CD8-positive, alpha-beta T cell (primary cell): ENCODE measurements at places on chromosomes 6 and 20. TPM values are rescaled to one million over a fixed set of nuclear protein-coding genes. Genes with fewer than 3 reads are reported as not detected.

GRCh38 chr20:14214046-14214445 is 123.4 kb downstream of the FLRT3 start:
- no peak for DNase-seq

DNA sequence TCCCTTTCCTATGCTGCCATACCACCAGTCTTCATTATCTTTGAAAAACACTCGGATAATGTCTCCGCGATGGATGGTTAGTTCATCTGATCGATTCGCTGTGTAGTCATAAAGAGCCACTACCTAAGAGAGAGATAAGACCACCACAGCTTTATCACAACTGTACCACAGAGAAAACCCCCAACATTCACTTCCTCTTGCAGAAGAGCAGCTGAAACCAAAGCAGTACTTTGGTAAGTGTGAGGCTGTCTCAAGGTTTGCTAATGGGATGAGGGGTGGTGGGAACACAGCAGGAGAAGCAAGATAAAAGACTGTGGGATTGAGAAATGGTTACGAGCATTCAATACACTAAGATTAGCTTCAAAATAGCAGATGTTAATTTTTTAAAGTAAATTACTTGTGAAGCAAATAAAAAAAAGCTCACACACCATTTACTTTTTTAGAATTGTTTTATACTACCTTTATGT is 142.1 kb downstream of the MYB start:
- DNase-seq: no peak

DNA sequence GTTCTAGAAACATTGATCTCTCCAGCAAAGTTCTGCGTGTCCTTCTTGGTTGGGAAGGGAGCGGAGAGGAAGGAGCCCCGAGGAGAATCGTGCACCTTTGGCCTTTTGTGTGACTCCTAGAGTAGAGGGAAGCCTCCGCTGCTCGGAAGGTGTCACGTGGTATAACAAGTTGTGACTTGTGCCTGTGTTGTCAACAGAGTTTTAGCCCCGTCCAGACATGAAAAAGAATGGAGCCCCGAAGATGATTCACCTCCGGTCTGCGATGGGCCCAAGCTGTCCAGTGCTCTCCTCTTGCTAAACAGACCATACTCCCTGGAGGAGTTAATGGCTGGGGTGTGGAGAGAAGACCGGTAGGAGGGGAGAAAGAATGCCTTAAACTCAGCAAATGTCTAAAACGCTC is 7.0 kb downstream of the EYA2 start:
- DNase-seq: no peak

DNA sequence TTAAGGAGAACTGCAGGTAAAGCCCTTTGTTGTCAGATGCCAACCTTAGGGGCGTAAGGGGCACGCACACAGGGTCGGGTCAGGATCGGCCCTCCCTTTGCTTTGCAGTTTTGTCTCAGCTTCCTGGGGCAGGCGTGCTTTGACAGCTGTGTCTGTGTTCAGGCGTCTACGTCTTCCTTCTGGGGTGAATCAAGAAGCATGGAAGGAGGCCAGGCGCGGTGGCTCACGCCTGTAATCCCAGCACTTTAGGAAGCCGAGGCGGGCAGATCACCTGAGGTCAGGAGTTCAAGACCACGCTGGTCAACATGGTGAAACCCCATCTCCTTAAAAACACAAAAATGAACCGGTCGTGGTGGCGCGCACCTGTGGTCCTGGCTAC is 1.3 kb downstream of the ZGPAT start:
- no peak for DNase-seq

DNA sequence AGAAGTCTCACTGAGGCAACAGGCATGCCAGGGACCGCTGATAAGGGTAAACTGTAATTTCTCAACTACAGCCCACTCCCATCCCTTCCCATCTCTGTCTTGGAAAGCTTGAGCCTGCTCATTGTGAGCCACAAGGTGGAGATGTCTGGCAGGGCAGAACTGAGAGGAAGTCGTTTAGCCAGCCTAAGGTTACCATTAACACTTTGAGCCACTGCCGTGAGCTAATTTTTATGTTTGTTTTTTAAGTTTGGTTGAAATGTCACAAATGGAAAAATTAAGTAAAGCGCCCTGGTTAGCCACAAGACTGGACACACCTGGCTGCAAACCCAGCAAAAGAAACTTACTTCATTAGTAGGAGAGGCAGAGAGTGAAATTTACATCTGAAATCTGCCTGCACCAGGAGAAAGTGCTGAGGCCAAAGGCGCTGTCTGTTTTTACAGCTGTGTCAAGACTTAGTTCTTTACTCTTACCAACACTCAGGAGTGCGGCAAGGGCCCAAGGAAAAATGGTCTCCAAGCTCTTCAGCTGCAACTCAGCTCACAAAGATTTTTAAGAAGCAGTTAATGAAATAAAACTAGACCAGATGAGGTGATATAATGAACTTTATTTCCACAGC is 50.0 kb upstream of the FAM83C start:
- no peak for DNase-seq

DNA sequence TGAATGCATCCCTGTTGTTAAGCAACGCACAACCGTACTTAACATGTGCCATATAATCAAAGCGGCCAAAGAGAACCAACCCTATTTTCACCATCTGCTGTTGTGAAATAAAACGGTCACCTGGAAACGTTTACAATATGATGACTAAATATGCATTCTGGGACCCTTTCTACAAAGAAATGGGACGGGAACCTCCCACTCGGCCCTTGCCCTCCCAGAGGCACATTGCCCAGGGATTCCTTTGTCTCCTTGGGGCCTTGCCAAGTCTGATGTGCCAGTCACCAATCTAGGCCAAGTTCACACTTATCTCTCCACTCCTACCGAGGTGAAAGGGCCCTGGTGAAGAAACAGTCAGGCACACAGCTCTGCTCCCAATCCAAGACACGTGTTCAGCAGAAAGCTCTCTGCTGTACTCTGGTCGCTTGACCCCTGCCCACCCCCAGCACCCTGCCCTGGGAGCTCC is 427.4 kb upstream of the JARID2 start:
- no peak for DNase-seq

NKAPL gene
- total RNA-seq: not detected

GRCh38 chr6:15511248-15512125 is 151.3 kb downstream of the DTNBP1 start:
- DNase-seq: no peak

GRCh38 chr6:29954272-29954671 is 11.9 kb downstream of the HLA-A start:
- no peak for DNase-seq

SLC35D3 gene
- not detected for total RNA-seq

DNA sequence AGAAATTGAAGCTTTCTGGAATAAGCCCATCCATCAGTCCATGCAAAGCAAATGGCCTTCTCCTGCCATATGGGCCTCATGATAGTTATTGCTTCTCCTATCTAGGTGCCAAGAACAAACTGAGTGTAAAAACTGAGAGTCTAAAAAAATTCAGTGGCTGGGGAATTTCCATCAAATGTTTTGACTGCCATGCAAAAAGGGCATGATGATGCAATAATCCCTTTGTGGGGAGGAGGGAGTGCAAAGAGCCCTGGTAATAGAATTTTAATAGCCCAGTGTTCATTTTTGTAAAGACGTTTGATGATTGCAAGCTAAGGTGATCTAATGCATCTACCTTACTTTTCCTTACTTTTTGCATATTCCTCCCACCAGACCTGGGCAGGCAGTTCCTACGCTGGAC is 683.7 kb downstream of the EPM2A start:
- DNase-seq: no peak

- no peak for DNase-seq
Measured at GRCh38 chr20:17873410-17874270, 95.0 kb downstream of the SNX5 start.

GRCh38 chr6:43494766-43495165 is 15.4 kb downstream of the LRRC73 start:
- no peak for DNase-seq

LINC00237 gene
- not detected for total RNA-seq

GRCh38 chr20:11372876-11373790 is 544.6 kb upstream of the BTBD3 start:
- DNase-seq: no peak

DNA sequence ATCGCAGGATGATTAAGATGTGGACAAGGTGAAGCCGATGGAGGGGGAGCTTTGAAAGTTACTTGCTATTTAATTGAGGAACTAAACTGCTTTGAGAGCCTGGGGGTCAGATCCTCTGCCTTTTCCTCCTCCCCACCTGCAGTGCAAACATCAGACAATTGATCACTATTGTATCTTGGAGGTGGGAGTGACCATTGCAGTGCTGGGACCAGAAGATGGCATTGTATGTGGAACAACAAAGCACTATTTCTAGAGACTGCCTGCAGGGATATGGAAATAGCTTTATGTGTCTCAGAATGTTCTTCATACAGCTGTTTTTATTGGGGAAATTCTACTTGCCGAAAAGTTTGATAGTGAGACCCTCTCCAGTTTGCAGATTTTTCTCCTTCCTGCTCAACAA is 4.2 kb downstream of the MOG start:
- no peak for DNase-seq

SLC35F1 gene
- not detected for total RNA-seq

ILRUN gene
- total RNA-seq: 54.8 TPM

DNA sequence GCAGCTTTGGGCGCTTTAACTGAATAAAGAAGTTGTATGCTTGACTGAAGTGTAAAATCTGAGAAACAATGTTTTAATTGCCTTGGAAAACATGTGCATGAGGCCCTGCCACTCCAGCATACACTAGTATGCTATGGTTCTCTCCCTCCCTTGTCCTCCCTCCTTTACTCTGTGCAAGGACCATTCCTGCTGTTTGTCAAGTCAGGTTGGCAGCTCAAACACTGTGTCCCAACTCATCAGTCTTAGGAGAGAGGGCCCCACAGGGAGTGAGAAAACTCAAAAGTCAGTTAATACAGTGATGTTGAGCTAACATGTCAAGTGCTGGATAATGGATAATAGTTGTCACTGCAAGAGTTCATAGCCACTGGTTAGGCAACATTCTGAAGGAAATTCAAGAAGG is 543.6 kb downstream of the GRIK2 start:
- DNase-seq: no peak

- DNase-seq: no peak
Measured at GRCh38 chr6:1062786-1063545, 248.9 kb upstream of the FOXQ1 start.

RAB44 gene
- total RNA-seq: 0.08 TPM

DNA sequence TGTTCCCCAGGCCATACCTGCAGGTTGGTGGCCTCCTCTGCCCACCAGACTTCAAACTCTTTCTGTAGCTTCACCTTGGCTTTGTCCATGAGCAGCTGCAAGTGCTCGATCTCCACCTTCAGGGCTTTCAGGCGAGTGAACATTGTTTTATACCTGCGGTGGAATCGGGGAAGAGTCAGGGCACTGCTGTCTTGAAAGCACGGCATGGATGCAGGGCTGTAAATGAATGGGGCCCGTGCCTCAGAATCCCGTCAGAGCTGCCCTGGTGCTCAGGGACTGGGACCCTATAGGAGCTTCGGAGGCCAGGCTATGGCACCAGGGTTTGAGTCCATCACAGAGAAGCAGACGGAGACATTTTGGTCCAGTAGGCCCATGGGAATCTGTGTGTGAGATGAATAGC is 37.9 kb upstream of the KCNK16 start:
- no peak for DNase-seq

LIN28B gene
- not detected for total RNA-seq

LSM2 gene
- total RNA-seq: 26.4 TPM

DNA sequence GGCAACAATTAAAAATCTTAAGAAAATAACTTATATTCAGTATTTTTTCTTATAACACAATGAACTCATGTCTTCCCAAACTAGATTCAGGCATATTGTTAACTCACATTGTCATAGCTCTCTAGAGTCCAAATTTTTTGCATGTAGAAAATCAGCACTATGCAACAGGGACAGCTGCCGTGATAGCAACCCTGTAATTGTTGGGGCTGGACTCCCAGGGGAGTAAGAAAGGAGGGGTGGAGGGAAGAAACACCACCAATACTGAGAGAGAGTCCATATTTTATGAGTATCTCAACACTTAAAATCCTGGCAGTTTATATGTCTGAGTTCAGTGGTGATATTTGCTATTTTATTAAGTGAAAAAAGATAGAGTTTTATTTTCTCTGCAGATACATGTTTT is 89.6 kb upstream of the HS3ST5 start:
- no peak for DNase-seq

GRCh38 chr6:117817992-117818391 is 89.1 kb upstream of the SLC35F1 start:
- DNase-seq: no peak

- peak; percentile 78 for DNase-seq
Measured at GRCh38 chr6:132279592-132280139, 121.6 kb downstream of the MOXD1 start.

- no peak for DNase-seq
Measured at GRCh38 chr20:3545401-3545925, 74.6 kb downstream of the ATRN start.

- DNase-seq: no peak
Measured at GRCh38 chr6:74467533-74468215, 738.2 kb downstream of the COL12A1 start.

PDE7B gene
- 0.11 TPM for total RNA-seq

- no peak for DNase-seq
Measured at GRCh38 chr6:161890133-161890831, 616.4 kb upstream of the AGPAT4 start.

PRDM1 gene
- 35.5 TPM for total RNA-seq

NKAIN2 gene
- total RNA-seq: not detected

DNA sequence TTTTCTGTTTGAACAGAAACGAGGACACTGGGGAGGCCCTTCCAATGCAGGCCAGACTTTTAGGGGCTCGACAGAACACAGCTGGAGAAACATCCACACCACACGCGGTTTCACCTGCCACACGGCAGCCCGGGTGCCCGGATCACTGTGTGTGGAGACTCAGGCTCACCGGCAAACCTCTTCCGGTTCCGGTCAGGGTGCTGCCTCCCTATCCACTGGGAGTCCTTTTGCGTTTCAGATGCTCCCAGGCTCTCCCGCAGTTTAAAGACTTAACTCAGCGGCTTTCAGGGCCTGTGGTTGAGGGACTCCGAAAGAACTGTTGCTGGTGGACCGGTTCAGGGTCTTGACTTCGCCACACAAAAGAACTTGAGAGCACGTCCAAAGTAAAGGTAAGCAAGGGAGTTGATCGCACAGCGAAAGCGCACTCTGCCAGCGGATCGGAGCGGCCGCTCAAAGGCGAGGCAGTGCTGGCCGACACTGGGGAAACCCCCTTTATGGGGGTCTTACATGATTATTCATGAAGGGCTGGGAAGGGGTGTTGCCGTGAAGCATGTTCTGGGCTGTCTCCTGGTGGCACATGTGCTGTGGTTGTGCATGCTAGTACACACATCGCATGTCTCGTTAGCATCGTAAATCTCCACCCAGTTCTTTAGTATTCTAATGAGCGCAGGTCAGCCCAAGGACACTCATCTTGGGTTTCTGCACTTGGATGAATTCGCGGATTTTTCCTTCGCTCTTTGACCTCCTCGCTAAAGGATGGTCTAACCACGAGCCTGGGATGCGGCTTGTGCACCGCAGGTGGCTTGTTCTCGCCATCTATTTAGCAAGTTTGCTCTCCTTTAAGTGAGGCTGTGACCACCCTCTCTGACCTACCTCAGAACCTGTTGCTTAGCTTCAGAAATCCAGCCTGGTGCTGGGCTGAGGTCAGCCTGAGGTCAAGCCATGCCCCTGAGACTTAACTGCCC is 180.3 kb downstream of the CDH26 start:
- DNase-seq: peak; percentile 7

PRICKLE4 gene
- total RNA-seq: not detected

GRCh38 chr6:37077191-37077904 is 71.9 kb downstream of the FGD2 start:
- DNase-seq: no peak
